Activated naive CD4-positive, alpha-beta T cell treated with anti-CD3 and anti-CD28 coated beads for 36 hours (primary cell): ENCODE measurements at places on chromosomes 4 and X.

DNA sequence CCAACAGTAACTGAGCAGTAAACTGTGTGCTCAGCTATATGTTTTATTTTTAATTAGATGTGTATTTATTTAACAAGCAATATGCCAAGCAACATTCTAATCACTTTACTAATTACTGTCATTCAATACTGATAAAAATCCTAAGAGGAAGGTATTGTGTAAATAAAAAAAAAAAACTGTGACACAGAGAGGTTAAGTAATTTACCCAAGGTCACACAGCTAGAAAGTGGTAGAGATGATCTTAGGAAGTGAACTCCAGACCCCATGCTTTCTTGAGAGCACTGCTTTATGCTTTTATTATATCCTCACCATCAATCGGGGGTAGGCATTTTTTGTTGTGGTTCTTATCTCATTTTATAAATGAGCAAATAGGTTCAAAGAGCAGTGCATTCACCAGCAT, 417.1 kb downstream of the RAB28 start:
- no peak for DNase-seq

DNA sequence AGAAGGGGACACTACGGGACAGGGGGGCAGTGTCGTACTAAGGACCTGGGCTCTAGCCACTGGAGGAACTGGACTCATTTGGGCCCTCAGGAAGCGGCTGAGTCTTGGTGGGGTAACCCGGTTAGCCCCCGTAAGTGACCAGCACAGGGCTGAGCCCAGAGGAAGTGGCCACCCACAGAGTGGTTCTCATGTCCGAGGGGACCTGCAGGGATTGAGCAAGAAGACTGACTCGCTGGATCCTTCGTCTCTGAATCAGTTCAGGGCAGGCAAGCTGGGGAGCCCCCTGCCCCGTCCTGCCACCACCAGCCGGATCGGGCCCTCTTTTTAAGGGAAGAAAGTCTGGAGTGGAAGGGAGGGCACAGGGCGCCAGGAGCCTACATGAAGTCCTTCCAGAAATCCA, 719 bp upstream of the BGN start:
- DNase-seq, result no peak

GRCh38 chr4:139524062-139524631, 31.9 kb downstream of the SETD7 start:
- DNase-seq, result no peak

- DNase-seq, result no peak
Measured at GRCh38 chr4:89835413-89835812, 1.5 kb downstream of the SNCA start.

DNA sequence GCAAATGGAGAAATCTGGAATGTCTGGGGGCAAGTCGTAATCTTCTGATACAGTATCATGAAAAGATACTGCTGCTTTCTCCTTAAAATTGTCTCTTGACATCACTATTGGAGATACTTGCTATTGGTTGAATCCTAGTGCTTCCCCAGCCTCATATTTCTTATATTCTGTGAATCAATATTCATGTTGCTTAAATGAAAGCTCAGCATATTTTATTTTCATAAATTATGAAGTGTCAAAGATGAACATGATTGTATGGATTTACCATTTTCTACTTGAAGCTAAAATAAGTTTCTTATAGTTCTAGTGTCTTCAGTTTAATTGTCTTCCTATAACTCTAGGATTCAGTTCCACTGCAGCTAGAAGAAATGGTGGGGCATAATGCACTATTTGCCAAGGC, 29.6 kb upstream of the MBNL3 start:
- no peak for DNase-seq

GRCh38 chr4:163536091-163536490, 41.6 kb downstream of the TMA16 start:
- no peak for DNase-seq

DNA sequence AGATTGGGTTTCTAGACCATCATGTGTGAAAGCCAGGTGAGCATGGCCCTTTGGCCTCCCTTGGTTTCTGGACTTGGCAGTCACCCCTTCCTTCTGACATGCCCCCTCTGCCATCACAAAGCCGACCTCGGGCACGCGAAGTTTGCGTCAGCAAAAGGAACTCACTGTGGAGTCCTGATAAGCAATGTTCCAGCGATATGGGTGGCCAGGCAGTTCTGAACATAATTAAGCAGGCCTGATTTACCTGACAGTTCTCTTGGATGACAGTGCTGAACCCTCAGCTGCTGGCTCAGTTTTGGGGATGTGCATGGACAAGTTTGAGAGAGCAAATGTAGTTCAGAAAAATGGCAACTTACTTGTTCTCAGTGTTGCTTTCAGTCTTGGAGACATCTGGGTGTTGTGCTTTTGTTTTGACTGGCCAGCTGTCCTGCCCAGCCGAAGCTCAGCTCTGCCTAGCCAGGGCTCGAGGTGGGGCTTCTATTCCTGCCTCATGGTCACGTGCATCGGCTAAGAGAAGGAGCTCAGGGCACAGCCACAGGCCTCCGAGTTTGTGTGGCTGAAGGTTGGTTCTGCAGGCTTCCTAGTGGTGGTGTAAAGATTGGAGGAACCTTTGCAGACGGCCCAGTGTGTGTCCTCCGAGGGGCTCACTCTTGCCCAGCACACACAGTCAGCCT, 78.3 kb downstream of the CLDN34 start:
- no peak for DNase-seq
